Stimulated activated CD4-positive, alpha-beta T cell treated with anti-CD3 and anti-CD28 coated beads, Interleukin-1b, Interleukin-23, amount 100 ng/mL, for 1 hour (primary cell): ENCODE measurements at places on chromosomes 1 and 21.

DNA sequence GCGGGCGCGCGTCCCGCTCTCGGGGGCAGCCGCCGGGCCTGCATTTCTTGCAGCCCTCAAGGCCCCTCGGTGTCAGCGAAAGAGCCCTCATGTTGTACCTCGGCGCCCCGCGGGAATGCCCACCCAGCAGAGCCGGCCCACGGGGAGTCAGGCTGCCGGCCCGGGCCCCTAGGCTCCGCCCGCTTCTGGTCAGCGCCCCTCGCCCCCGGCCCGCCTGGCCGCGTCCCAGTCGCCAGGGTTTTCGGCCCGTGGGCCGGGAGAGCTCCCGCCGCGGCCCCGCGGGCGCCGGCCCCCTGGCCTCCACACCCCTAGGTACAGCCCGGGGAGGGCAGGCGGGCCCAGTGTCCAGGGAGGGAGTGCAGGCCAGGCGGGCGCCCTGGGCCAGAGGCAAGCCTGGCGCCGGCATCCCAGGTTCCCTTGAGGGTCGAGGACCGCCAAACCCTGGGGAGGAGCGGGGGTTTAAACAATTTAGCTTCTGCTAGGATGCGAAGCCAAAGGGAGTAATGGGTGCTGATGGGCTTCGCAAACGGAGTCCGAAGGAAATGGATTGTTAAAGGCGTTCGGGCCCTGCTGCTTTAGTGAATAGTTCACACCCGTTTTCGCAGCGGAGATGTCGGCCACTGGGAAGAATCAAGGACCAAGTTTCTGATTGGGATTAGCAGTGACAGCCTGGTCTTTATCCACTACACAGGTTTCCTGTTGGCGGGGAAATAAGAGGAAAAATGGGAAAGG lies 486 bp upstream of the KCNA3 start:
- DNase-seq: no peak

GRCh38 chr21:39924577-39925308 lies 57.5 kb downstream of the PCP4 start:
- DNase-seq: no peak

DNA sequence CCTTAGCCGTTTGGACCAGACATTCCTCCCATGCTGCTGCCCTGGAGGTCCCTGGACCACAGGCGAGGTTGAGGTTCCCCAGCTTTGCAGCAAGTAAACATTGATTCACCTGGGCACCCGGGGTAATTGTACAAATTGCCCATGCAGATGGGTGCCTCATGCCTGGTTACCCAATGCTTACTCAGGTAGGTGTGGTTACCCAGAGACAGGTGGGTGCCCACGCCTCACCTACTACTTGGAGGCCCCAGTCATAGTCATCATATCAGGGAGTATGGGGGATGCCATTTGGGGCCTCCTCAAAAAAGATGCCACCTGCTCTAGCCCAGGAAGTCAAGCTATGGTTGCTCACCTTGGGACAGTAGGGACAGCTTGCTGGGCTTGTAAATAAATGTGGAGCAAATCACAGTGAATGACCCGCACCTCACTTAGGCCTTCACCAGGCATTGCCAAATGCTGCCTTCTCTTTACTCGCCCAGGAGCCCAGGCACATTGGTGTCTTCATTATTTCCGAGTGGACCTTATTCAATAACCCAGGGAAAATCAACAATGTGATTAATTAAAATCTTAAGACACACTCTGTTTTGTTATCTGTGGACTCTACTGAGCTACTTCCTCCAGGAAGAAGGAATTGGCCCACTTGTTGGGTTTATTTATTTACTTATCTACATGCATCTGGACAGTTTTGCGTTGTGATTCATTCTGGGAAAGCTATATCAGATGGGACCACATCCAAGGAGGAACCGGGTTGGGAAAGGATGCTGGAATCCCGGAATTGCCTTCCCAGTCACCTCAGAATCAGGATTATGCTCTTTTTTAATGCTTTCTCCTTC lies 35.6 kb upstream of the GRHL3 start:
- DNase-seq: no peak

- DNase-seq: no peak
Observed at GRCh38 chr1:83086346-83086745, 912.6 kb downstream of the TTLL7 start.

GRCh38 chr1:64653466-64653865 lies 91.4 kb upstream of the RAVER2 start:
- no peak for DNase-seq

- no peak for DNase-seq
Observed at GRCh38 chr21:27548486-27548885, 581.6 kb upstream of the ADAMTS5 start.

GRCh38 chr1:39295901-39296300 lies 91.4 kb downstream of the MACF1 start:
- DNase-seq: no peak

DNA sequence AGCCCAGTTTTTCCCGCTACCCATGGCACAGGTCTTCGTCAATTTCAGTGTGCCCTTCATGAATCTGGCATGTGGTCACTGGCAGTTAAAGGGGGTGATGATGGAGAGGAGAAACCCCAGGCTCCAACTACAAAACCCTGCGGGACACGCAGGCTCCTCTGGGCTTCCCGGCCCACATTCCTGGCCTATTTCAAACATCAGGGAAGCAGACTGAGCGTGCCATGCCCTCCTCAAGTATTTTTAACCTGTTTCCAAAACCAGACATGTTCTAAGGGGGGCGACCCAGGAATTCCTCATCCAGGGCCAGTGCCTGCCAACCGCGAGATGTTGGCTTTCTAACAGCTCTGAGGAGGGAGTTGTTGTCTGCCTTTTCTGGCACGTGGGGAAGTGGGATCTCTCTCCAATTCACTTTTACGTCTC lies 85.1 kb downstream of the CAPZB start:
- no peak for DNase-seq

GRCh38 chr1:1243266-1243660 lies 3.3 kb downstream of the C1QTNF12 start:
- DNase-seq: no peak

GRCh38 chr1:201665036-201665435 lies 126.1 kb downstream of the NAV1 start:
- DNase-seq: no peak
